NCI-H774 (cell line): ENCODE measurements at places on chromosomes 4 and X.
A peak's percentile ranks its signal among the peaks of the same experiment; 100 is the strongest.

- no peak for DNase-seq
Observed at GRCh38 chr4:188822698-188823097, 683.5 kb downstream of the TRIML1 start.

- DNase-seq = no peak
Observed at GRCh38 chr4:32775049-32775448, 2054.9 kb downstream of the PCDH7 start.

GRCh38 chrX:104318330-104319009, 63.7 kb upstream of the ESX1 start:
- DNase-seq = no peak

- no peak for DNase-seq
Observed at GRCh38 chrX:129724754-129725153, 14.0 kb upstream of the XPNPEP2 start.

DNA sequence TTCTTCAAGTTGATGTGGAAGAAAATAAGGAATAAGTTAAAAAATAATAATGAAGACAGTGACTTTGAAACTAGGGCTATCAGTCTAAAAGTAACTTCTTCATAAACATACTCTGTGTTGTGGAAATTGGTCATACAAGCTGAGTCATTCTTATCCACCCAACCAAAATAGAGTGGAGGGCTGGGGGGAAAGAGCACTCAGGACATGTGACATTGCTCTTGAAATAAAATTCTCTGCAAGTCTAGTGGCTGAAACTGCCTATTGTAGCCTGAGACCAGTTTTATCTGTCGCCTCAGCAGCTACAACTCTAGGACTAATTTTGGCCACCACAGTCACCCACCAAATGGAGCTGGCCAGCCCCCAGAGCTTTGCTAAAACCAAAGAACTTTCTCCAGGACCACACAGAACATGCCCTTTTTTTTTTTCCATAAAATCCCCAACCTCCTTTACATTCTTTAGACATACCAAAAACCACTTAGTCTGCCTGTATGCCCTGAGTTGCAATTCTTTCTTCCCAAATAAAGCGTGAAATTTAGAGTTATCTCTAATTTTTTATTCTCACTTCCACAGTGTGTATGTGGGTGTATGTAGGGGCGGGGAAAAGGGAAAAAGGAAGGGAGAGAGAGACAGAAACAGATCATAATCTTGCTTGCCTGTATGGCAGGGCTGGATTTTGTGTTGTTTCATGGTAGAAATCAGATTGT, 23.0 kb upstream of the SLC25A4 start:
- DNase-seq = no peak

DNA sequence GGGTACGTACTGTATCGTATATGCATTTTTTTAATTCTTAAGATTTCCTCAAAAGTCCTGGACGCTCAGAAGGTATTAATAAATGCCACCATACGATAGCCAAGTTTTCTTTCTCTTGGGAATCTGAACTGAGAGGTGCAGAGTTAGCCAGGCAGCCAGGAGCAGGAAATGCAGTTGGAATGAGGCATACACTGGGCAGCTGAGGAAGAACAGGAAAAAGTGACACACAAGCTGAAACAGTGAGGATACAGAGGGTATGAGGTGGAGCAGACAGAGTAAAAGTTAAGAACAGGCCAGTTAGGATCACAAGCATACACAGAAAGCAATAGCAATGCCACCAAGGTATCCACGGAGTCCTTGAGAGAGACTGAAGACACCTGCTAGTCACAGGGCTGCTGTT, 13.4 kb downstream of the UFSP2 start:
- DNase-seq = no peak

GRCh38 chr4:153257151-153257620, 52.9 kb downstream of the TRIM2 start:
- DNase-seq = no peak

DNA sequence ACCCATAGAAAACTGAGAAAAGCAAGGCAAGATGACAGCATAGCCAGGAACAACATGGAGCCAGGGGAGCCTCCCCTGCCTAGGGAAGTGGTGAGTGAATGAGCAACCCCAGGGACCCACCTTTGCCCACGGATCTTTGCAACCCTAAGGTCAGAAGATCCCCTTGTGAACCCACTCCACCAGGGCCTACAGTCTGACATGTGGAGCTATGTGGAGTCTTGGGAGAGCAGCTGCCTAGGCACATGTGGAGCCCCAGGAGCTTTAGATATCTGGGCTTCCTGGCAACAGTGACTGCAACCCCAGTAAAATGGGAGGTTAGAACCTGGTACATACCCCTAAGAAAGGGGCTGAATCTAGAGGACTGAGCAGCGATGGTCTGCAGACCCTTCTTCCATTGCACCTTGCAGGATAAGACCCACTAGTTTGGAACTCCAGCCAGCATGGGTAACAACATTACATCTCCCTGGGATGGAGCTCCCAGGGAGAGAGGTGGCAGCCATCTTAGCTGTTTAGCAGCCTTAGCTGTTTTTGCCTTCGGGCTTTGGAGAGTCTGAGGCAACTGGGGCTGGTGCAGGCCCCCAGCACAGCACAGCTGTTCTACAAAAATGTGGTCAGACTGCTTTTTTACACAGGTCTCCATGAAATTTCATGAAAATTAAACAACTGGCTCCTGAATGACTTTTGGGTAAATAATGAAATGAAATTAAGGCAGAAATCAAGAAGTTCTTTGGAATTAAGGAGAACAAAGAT, 104.7 kb upstream of the TRIM2 start:
- DNase-seq = no peak

- DNase-seq = no peak
Observed at GRCh38 chr4:122728856-122729255, 3.6 kb upstream of the BBS12 start.

GRCh38 chrX:124239324-124239723, 93.1 kb upstream of the TEX13D start:
- DNase-seq = no peak

GRCh38 chr4:114038762-114039387, 59.4 kb upstream of the ARSJ start:
- peak; percentile 24 for DNase-seq

DNA sequence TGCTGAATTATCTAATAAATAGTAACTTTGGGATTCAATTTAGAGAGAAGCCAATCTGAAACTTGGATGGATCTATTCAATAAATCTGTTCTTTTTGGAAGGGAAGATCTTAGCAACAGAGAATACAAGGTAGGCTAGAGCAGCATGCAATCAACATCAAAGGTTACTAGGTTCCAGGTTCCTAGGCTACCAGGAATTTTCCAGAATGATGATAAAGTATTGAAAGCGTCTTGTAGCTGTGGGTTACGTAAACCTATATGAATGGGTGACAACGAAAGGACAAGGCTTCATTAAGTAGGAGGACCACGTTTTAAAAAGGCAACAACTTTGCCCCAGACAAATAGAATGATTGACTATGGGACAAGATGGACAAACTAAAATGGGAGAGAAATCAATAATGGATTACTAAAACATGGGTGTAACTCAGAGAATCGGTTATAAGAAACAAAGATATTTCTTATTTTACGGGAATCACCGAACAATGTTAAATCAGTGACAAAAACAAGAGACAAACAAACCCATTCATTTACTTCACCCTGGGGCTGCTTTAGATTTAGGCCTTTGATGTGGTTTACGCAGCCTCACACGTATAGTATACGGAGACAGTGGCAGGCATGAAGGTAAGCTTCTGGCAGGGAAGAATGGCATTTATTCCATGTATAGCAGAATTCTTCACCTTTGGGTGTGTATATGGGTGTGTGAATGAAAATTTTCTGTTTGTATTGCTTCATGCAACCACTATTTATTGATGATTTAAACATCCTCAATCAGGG, 732.6 kb upstream of the PABPC4L start:
- no peak for DNase-seq

- no peak for DNase-seq
Observed at GRCh38 chr4:38050560-38051350, 90.6 kb downstream of the PTTG2 start.

DNA sequence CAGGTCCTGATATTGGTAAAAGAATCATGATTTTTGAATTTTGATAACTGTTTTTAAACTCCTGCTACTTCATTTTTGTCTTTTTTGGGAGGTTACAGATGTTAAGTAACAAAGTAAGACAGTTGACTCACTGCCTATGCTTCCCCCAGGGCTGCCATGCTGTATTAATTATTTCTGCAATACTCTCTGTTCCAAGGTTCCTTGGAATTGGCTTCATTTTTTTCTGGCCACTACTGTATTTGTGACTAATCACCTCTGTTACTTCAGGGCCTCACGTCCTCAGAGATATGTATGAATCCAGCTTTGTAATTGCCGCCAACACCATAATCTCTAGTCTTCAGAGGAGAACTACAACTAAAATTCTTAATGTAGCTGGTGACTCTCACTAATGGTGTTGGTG, 1729.3 kb downstream of the C4orf33 start:
- no peak for DNase-seq

DNA sequence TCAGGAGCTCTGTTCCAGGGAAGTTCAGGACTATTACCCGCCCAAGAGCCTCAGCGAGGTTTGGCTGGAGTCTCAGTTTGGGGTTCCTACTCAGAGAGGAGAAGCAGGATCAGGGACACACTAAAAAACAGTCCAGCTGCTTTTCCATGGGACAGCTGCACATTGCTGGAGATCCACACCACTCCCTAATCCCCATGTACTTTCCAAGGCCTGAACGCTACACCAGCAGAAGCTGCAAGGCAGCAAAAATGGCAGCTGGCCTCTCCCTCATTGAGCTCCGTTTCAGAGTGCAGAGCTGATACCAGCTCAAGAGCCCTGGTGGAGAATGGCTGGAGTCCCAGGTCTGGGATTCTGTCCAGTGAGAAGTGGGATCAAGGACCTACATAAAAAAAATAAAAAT, 551.2 kb upstream of the PABPC5 start:
- DNase-seq = no peak

GRCh38 chr4:165756836-165757235, 116.2 kb upstream of the TLL1 start:
- DNase-seq = no peak

DNA sequence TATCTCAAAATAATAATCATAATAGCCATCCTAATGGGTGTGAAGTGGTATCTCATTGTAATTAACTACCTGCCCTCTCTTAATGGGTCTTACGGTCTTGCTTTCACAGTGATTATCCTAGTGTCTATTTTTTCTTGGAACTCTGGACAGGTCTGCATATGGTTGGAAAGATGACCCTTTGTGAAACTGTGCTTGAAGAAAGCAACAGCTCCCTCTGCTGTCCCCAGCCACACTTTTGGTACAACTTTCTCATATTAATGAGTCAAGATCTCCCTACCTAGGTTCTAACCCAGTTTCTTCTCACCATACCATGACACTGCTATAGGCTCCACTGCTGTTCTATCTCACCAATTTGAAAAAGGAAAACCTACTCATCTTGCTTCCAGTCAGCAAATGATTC, 2.4 kb downstream of the TFDP3 start:
- DNase-seq = no peak

- DNase-seq = no peak
Observed at GRCh38 chr4:13928214-13928613, 300.7 kb upstream of the BOD1L1 start.

DNA sequence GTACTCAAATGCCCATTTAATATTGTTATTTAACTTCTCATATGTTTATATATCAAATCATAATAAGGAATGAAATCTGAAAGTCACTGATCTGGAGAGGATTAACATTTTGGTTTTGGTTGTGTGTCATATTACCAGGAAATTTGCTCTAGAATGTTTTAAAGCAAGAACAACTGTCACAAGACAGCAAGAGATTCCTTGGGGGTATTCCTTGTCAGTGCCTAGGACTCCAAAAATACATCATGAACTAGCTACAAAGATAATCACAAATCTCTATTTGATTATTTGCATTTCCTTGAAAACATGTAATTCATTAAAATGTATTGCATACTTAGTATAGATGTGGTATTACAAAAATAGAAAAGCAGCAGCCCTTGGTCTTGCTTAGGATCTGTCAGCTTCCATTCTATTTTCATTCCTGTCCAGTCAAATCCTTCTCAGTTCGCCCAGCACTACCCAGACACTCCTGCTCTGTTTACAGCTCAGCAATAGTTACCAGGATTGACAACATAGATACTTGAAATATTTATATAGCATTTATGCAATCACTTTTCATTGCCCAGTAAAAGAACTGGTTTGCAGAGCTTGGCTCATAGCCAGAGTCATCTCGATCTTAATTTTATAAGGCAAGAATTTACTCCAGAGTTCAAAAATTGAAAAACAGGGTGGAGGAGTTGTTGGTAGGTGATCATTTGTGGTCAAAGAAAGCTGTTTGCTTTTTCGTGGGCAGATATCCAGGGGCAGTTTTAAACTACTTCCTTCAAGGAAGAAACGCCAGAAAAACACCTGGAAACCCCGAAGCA, 9.2 kb upstream of the BMP3 start:
- no peak for DNase-seq

DNA sequence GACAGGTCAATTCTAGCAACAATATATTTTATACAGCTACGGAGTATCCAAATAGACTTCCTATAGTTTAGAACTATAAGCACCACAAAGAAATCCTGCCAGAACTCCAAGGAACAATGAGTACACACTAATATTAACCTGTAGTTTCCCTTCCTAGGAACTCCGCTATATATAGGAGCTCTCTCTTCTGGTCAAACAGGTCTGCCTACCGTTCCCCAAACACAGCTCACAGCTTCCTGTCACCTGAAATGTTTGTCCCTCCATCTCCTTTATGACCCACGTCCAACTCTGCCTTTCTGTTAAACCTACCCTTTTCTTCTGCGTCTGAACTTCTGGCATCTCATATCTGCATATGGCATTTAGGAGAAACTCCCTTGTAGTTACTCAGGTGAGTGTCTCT, 10.5 kb upstream of the GJB1 start:
- DNase-seq = no peak

DNA sequence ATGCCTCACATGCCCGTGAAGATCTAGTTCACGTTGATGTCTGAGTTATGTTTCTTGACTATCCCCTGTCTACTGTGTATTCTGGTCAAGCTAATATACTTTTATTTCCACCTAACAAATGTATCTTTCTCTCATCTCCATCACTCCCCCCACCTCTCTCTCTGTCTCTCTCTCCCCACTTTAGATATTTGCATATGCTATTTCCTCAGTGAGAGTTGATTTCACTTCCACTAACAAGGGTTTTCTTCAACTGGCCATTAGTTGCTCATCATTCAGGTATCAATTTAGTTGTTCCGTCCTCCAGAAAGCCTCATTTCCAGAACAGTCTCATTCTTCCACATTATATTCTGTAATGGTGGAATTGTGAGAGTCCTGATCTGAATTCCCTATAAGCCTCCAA, 1777.8 kb upstream of the TENM3 start:
- no peak for DNase-seq

- no peak for DNase-seq
Observed at GRCh38 chr4:55175779-55176231, 50.4 kb upstream of the KDR start.

GRCh38 chr4:3807822-3808496, 41.8 kb downstream of the ADRA2C start:
- DNase-seq = no peak

DNA sequence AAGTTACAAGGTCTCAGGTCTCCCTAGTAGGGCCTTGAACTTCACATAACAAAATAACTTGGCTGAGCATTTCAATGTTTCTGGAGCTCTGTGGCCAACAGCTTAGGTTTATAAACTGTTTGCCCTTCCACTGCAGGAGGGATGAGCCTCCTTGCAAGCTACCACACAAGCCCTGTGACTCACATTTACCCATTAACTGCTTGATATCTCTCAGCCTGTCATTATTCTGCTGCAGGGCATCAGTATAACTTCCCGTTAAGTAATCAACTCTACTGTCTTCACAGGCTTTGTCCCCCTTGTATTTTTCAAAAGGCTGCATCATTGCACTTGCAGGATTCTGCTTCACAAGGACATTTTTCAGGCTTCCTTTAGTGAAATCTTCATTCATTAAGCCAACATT, 151.7 kb upstream of the CXCL13 start:
- no peak for DNase-seq
